ENCODE measurements at places on chromosomes 12 and 14.

GRCh38 chr12:38691164-38691563 lies 214.2 kb downstream of the CPNE8 start:
- no peaks in the 10 kb centered on the region for H3K4me1 ChIP-seq
- DNase-seq = no peak
- no peak overlapping the region for H3K4me3 ChIP-seq
- no peaks in the 10 kb centered on the region for H3K36me3 ChIP-seq
- H3K27ac ChIP-seq = no peak overlapping the region
- no peaks in the 10 kb centered on the region for H3K27me3 ChIP-seq

DNA sequence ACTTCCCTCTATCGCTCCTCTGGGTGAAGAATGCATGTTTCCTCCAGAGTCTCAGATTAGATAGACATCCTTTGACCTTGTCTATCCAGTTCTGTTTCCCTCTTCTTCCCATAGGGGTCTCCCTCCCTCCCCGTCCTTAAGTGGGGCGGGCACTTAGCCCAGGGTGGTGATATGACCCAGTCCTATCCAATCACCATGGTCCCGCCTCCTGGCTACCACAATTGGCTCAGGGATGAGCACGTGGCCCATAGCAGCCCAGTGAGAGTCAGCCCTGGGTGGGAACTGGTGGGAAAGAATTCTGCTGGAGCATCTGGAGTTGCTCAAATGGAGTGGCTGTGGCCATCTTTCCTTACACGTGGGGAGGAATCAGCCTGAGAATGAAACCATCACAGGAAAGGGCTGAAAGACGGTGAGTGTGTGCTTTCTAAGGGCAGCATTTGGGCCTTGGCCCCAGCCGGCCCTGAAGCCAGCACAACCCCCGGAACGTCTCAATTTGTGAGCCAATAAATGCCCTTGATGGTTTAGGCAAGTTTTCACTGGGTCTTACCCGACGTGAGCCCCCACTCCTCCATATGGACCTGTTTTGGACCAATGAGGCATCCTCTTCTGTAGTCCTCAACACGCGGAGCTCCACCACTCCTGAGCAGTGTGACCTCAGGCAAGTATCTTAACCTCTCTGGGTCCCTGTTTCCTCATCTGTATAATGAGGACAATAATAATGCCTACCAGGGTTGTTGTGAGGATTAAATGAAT lies 14.4 kb upstream of the MLXIP start:
- H3K27me3 ChIP-seq = no peaks in the 10 kb centered on the region
- peaks cover 8% of the 10 kb centered on the region for H3K36me3 ChIP-seq
- H3K4me3 ChIP-seq = no peak overlapping the region
- H3K27ac ChIP-seq = no peak overlapping the region
- DNase-seq = no peak

DNA sequence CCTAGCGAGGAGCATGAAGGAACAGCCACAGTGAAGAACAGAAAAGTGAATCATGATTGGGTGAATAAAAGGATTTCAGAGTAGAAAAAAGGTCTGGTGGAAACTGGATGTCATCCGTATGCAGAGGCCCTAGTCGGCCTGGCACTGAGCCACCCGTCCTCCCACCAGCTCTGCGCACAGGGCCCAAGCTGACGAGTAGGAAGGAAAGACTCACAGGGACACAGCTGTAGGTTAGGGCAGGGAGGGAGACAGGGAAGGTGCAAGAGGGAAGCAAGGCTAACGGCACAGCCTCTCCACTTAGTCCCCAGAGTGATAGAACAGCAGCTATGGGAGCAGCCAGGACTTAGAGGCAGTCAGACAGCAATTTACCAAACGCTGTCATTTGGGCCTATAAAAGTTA lies 112.6 kb downstream of the KCNK10 start:
- no peak overlapping the region for H3K27ac ChIP-seq
- no peak for DNase-seq
- H3K4me3 ChIP-seq = no peak overlapping the region
- no peaks in the 10 kb centered on the region for H3K4me1 ChIP-seq

- no peak overlapping the region for H3K27ac ChIP-seq
- peaks cover 35% of the 10 kb centered on the region for H3K4me1 ChIP-seq
- no peak overlapping the region for H3K4me3 ChIP-seq
- no peaks in the 10 kb centered on the region for H3K36me3 ChIP-seq
- DNase-seq = no peak
These were observed 3.2 kb downstream of the CRIP2 start for GRCh38 chr14:105477660-105478397.

GRCh38 chr12:97257726-97258125 lies 204.9 kb upstream of the RMST start:
- no peak overlapping the region for H3K4me3 ChIP-seq
- H3K36me3 ChIP-seq = no peaks in the 10 kb centered on the region
- H3K27ac ChIP-seq = no peak overlapping the region
- H3K27me3 ChIP-seq = no peaks in the 10 kb centered on the region
- no peak for DNase-seq

DNA sequence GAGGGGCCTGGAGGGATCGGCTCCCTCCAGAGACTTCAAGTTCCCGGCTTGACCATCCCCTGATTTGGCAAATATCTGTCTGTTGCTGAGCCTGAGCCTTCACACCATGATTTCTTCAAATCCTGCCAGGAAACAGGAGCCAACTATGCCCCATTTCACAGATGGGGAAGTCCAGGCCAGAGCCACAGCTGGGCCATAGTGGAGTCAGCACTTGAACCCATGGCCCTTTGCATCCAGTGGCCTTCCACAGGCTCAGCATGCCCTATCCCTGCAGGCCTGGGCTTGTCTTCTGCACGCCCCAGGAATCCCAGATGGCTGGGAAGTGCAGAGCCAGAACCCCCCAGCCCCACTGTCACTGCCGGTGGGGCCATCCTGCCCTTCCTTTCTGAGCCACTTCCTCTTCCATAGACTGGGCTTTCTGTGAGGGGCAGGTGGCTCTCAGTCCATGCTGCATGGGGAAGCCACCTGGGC lies 44.9 kb downstream of the CYP46A1 start:
- no peaks in the 10 kb centered on the region for H3K4me1 ChIP-seq
- no peak overlapping the region for H3K4me3 ChIP-seq
- DNase-seq = no peak
- H3K27ac ChIP-seq = no peak overlapping the region
- peaks cover 59% of the 10 kb centered on the region for H3K27me3 ChIP-seq
- no peaks in the 10 kb centered on the region for H3K36me3 ChIP-seq
